ENCODE measurements at places on chromosomes 13 and 19.

DNA sequence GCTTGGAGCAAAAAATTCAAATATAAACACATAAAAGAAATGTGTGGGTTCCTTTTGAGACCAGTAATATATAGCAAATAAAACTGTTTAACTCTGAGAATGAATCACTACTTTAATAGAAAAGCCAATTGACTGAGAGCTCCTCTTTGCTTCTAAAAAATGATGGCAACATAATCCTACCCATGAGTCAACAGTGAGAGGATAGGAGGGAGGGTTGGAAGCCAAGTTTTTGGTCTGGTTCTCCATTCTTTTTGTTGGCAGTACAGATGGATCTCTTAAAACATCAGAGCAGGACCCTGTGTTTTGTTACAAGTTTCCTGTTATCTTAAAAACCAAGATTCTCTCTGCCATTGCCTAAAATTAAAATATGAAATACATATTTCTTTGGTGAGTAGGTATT, 50.0 kb upstream of the POSTN start:
- DNase-seq = peak; percentile 84

- DNase-seq = peak; percentile 78
These were observed 18.8 kb upstream of the EDDM13 start for GRCh38 chr19:56253737-56254136.

- peak; percentile 67 for DNase-seq
These were observed 15.5 kb upstream of the ISYNA1 start for GRCh38 chr19:18453269-18454024.

DNA sequence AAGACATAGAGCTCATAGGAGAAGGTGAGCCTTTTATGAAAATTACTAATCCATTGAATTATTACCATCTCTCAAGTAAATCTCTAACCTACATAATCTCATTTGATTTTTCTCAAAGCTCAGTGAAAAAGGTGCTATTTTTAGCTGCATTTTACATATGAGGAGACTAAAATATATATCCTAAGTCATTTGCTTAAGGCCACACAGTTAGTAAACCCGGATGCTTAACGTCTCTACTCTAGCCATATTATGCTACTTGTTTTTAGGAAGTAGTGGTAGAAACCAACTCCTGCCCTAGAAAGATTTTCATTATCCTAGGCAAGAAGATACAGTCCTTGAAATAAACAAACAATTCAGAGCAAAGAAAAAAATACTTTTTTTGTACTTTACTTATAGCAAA, 108.9 kb downstream of the RBM26 start:
- no peak for DNase-seq

DNA sequence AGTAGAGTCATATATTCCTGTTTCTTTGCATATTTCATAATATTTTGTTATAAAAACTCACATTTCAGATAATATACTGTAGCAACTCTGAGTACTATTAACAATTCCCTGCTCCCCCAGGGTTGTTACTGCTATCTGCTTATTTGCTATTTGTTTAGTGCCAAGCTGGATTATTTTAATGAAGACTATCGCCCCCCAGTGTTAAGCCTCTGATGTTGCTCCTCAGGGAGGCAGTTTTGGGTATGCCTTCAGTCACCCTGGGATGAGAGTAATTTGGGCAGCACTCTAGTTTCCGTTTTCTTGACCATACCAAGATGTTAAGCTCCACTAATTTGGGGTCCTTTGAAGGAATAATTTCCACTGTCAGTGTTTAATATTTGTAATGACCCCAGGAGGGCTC, 46.0 kb downstream of the MICU2 start:
- peak; percentile 24 for DNase-seq

- peak; percentile 79 for DNase-seq
These were observed 1.7 kb upstream of the ANKRD10 start for GRCh38 chr13:110916301-110917142.

DNA sequence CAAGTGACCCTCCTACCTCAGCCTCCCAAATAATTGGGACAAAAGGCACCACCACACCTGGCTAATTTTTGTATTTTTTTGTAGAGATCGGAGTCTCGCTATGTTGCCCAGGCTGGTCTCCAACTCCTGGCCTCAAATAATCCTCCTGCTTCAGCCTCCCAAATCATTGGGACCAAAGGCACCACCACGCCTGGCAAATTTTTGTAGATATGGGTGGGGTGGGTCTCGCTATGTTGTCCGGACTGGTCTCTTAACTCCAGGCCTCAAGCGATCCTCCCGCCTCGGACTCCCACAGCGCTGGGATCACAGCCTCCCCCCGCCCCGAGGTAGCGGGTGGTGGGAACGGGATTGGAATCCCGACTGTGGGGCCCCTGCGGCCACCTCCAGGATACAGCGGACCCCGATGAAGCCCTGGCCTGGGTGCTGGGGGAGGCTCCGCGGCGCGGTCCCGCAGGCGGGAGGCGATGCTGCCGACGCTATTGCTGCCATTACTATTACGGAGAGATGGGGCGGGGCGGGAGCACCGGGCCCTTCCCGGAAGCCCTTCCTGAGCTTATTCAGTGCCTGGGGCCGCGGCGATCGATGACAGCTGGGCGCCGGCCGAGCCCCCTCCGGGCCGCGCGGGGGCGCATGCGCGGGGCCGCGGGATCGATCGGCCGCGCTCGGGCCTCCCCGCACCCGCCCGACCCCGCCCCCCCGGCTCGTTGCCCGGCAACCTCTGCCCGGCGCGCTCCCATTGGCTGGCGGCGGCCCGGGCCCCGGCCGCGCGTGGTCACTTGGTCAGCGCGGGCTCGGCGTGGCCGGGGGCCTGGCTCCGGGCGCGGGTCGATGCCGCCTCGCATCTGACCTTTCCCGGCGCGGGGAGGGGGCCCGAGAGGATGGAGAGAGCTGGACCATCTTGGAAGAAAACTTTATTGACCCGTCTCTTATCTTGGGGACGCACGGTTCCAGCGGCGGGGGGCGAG, 27.9 kb upstream of the ONECUT3 start:
- DNase-seq = peak; percentile 62

DNA sequence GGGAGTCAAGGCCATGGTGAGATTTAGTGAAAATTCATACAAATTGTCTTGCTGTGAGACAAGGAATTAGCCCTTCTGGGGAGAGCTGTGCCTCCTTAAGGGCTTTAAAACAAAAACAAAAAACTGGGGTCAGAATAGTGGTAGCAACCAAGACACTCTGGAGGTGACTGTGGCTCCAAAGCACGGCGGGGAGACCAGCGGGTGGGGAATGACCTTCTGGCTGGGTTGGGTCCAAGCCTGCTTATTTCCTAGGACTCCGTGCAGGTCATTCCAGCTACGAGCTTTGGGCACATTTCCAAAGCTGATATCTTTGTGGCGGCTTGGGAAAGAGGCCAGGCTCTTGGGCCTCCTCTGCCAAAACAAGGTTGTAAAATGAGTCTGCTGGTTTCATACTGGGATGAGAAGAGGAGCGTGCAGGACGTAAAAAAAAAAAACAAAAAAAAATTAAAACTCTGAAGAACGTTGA, 348.3 kb downstream of the UQCRFS1 start:
- peak; percentile 13 for DNase-seq

GRCh38 chr13:75460644-75461043, 21.3 kb downstream of the TBC1D4 start:
- no peak for DNase-seq

GRCh38 chr19:34666200-34666957, 10.6 kb downstream of the SCGB2B2 start:
- DNase-seq = no peak

DNA sequence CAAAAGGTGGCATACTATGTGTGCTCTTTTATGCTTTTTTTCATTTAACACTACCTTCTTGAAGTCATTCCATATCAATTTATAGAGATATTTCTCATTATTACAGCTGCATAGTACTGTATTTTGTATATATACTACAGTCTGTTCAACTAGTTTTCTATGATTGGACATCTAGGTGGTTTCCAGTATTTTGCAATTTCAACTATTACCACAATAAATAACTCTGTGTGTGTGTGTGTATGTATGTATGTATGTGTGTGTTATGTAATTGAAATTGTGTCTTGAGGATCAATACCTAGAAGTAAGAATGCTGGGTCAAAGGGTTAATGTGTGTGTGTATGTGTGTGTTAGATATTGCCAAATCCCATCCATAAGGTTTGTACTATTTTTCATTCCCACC, 7.0 kb downstream of the LPAR6 start:
- peak; percentile 58 for DNase-seq

GRCh38 chr13:59279028-59279427, 884.7 kb downstream of the DIAPH3 start:
- no peak for DNase-seq

DNA sequence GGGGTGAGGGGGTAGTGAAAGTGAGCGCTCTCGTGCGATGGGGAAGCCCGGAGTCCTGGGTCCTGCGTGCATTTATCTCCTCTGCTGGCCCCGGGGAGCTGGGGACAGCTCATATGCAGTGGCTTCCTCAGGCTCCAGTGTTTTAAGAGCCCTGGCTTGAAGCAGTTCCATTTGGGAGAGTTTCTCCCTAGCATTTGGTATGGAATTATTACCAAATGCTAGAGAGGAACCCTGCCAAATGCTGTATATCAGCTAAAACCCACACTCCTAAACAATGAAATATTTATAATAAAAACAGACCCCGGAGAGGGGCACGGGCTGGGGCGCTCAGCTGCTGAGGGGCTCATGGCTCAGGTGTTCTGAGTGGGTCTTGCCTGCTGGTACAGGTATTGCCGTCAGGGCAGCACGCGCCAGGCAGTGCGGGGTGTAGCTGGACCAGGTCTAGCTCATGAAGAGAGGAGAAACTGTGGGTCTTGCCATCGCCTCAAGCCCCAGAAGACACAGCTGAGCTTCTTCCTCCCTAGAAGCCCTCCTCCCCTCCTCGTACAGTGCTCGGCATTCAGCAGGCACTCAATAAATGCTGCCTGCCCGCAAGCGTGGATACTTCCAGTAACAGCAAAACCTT, 163.6 kb upstream of the ZNF536 start:
- no peak for DNase-seq

GRCh38 chr13:73987618-73988017, 146.6 kb downstream of the KLF12 start:
- no peak for DNase-seq

GRCh38 chr13:91056746-91057145, 290.7 kb upstream of the MIR17HG start:
- no peak for DNase-seq
